ENCODE measurements at places on chromosomes 12 and 14.

DNA sequence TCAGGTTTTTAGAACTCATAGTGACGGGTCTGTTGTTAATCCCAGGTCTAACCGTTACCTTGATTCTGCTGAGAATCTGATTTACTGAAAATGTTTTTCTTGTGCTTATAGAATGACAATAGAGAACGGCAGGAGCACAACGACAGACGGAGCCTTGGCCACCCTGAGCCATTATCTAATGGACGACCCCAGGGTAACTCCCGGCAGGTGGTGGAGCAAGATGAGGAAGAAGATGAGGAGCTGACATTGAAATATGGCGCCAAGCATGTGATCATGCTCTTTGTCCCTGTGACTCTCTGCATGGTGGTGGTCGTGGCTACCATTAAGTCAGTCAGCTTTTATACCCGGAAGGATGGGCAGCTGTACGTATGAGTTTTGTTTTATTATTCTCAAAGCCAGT is 34.4 kb downstream of the PSEN1 start:
- no peak for DNase-seq
- peaks cover 19% of the 10 kb centered on the region for H3K36me3 ChIP-seq
- H3K4me1 ChIP-seq: peaks cover 7% of the 10 kb centered on the region
- H3K4me3 ChIP-seq: no peak overlapping the region
- H3K27me3 ChIP-seq: no peaks in the 10 kb centered on the region

DNA sequence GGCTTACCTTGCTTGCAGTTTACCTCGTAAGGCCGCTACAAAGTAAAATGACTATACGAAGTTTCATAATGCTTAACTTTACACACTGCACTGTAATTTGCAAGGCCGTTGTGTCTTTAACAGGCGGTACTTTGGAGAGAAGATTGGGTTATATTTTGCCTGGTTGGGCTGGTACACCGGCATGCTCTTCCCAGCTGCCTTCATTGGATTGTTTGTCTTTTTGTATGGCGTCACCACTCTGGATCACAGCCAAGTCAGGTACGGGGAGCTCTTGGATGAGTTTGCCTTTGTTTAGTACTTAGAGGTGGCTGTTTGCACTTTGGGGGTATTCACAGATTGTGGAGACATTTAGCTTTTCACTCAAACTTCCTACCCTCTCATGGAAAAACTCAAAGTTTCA is 167.8 kb downstream of the SLC5A8 start:
- no peaks in the 10 kb centered on the region for H3K36me3 ChIP-seq
- H3K27ac ChIP-seq: no peak overlapping the region
- H3K4me3 ChIP-seq: no peak overlapping the region
- H3K4me1 ChIP-seq: no peaks in the 10 kb centered on the region

- H3K4me1 ChIP-seq: peaks cover 3% of the 10 kb centered on the region
- no peak overlapping the region for H3K27ac ChIP-seq
- no peak for DNase-seq
- no peak overlapping the region for H3K4me3 ChIP-seq
- H3K27me3 ChIP-seq: no peaks in the 10 kb centered on the region
- no peaks in the 10 kb centered on the region for H3K36me3 ChIP-seq
These were observed 25.9 kb downstream of the TMEM117 start for GRCh38 chr12:43861840-43862150.

DNA sequence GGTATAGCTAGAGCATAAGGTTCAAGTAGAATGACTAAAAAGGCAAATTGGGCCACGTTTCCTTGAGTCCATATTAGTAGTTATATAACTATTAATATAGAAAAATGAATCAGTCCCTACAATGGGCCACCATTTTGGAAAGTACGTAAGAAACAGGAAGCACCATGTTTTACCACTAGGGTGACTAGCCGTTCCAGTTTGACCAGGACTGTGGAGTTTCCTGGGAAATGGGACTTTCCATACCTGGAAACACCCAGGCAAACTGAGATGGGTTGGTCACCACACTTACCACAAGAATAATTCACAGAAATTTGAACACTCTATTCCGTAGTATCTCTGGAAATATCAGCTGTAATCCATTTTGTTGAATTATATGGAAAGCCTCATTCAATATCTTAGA is 2.1 kb upstream of the MAGOHB start:
- no peaks in the 10 kb centered on the region for H3K36me3 ChIP-seq
- H3K4me1 ChIP-seq: peaks cover 15% of the 10 kb centered on the region
- H3K4me3 ChIP-seq: no peak overlapping the region
- peaks cover 8% of the 10 kb centered on the region for H3K27me3 ChIP-seq

All from endothelial cell (in vitro differentiated cells).